CD14-positive monocyte (primary cell): ENCODE measurements at places on chromosomes 7 and 10. TPM values are rescaled to one million over a fixed set of nuclear protein-coding genes. Genes with fewer than 3 reads are reported as not detected.

Gene CYP51A1
- polyA plus RNA-seq: 27.4 TPM

Gene PLCE1
- polyA plus RNA-seq: not detected in 2 replicates

Gene PCBD1
- 28.3 TPM for polyA plus RNA-seq

Gene RAB18
- 133 TPM for polyA plus RNA-seq

Gene MEIG1
- not detected for polyA plus RNA-seq

Gene COL28A1
- polyA plus RNA-seq: not detected

Gene TAF3
- polyA plus RNA-seq: 1.6 TPM

Gene POMZP3
- polyA plus RNA-seq: 1.1 TPM

Gene ACHE
- not detected for polyA plus RNA-seq

Gene OR2A5
- polyA plus RNA-seq: not detected

Gene PDZD8
- 3.5 and 104 TPM in 2 replicates for polyA plus RNA-seq

Gene AASS
- 0.22 TPM for polyA plus RNA-seq

Gene CEP41
- 2.2 and 2.9 TPM in 2 replicates for polyA plus RNA-seq

Gene LMTK2
- 8.2 and 9.2 TPM in 2 replicates for polyA plus RNA-seq

Gene HYAL4
- not detected for polyA plus RNA-seq

Gene PDE6C
- polyA plus RNA-seq: not detected

Gene ANKRD30A
- not detected for polyA plus RNA-seq

Gene HOXA5
- 0.85 TPM for polyA plus RNA-seq

Gene IMPDH1
- 152 TPM for polyA plus RNA-seq

Gene ABCB1
- polyA plus RNA-seq: 0.24 TPM

Gene RAMP3
- polyA plus RNA-seq: not detected in 2 replicates

Gene ADAM22
- polyA plus RNA-seq: 0.17 TPM

Gene CLRN3
- not detected in 2 replicates for polyA plus RNA-seq

Gene FIGNL1
- 0.55 TPM for polyA plus RNA-seq

Gene DIP2C
- polyA plus RNA-seq: 0.04 and 0.11 TPM in 2 replicates

Gene UPK3BL2
- 0.30 TPM for polyA plus RNA-seq

Gene ATG9B
- 0.08 and 0.21 TPM in 2 replicates for polyA plus RNA-seq

Gene BAMBI
- 0.08 TPM for polyA plus RNA-seq

Gene ITGA8
- not detected in 2 replicates for polyA plus RNA-seq

Gene MACC1
- not detected for polyA plus RNA-seq

Gene COL1A2
- polyA plus RNA-seq: not detected in 2 replicates

Gene NUTM2A
- 0.08 TPM for polyA plus RNA-seq

Gene FGFR2
- not detected for polyA plus RNA-seq

Gene SNX10
- 29.5 and 68.0 TPM in 2 replicates for polyA plus RNA-seq

Gene SDK1
- not detected for polyA plus RNA-seq

Gene PKD2L1
- polyA plus RNA-seq: 0.09 and 0.15 TPM in 2 replicates

Gene CXCL12
- not detected for polyA plus RNA-seq

Gene TMEM236
- 0.01 and 0.08 TPM in 2 replicates for polyA plus RNA-seq

Gene CCL24
- not detected for polyA plus RNA-seq

Gene PLAU
- 0.67 and 1.5 TPM in 2 replicates for polyA plus RNA-seq
